ENCODE measurements at places on chromosomes 7 and 10.

- DNase-seq = no peak
These were observed 329.2 kb upstream of the NPVF start for GRCh38 chr7:25557379-25557917.

DNA sequence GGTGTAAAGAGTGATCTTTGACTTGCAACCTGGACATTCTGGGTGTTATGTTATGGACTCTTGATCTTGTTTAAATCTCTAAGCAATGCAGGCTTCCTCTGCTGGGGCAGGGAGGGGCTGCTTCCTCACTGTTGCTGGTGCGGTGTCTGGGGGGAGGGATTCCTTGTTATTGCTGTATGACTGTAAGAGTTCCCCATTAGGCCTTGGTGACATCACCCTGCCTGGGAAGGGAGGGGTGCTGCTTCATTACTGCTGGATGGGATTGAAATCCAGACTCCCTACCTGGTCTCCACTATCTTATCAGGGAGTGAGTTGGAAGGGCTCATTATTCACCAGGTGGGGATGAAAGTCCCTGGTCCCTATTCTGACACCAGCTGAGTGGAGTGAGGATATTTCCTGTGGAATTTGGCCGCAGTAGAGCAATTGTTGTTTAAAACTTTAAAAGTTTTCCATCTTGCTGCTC is 8.8 kb downstream of the OGDH start:
- DNase-seq = peak; percentile 83

- DNase-seq = no peak
These were observed 8.4 kb upstream of the IFT22 start for GRCh38 chr7:101330011-101330484.

- no peak for DNase-seq
These were observed 4.7 kb upstream of the TMEM72 start for GRCh38 chr10:44906486-44906885.

DNA sequence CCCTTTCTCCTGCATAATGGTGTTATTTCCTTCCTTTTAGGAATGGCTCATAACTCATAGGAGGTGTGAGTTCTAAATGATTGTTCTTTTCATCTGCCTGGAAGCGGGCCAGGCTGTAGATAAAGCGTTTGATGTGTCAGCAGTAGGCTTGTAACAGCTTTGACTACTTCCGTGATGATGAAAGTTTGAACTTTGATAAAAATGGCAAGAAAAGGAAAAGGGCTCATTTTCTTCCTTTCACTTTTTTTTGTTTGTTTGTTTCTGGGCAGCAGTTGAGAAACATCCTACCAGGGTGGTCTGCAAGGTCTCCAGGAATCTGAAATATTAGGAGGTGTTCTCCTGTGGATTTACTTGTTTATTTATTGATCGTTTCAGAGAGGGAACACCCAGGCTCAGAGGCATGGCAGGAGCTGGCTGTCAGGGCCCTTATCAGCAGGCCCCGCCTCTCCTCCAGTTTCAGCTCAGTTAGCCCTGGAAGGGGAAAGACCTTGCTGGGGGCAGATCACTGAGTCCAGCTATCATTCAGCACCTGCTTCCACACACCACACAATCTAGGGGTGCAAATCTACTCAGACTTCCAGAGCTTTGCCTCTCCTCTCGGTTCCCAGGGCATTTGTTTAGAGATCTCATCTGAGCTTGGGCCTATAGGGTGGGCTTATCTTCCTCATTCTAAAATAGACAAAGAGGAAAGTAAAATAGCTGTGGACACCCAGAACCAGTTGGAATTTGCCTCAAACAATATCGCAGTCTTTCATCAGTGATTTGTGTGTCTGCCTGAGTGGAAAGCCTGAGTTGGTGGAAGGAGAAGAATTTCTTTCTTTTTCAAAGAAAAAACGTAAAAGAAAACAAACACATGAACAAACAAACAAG is 130.9 kb downstream of the BMPER start:
- DNase-seq = no peak

DNA sequence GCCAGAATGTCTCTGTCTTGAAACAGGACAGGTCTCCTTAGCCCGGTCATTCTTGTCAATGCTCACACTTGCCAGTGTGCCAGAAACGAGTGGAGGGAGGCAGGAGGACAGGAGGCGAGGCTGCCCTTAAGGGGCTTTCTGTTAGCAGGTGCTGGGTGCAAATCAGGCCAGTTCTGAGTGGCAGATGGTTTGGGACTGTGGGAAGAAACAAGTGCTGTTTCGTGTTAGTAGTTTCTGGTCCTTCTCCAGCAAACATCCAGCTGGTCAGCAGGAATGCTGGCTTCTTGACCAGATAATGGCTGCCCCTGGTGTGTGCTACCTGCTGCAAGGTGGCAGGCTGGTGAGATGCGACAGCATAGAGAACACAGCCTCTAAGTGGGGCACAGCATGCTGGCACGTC is 8.2 kb upstream of the NDUFB2 start:
- no peak for DNase-seq

GRCh38 chr7:140316165-140316661 is 82.1 kb downstream of the SLC37A3 start:
- no peak for DNase-seq

GRCh38 chr10:5760515-5760914 is 52.7 kb downstream of the GDI2 start:
- no peak for DNase-seq

DNA sequence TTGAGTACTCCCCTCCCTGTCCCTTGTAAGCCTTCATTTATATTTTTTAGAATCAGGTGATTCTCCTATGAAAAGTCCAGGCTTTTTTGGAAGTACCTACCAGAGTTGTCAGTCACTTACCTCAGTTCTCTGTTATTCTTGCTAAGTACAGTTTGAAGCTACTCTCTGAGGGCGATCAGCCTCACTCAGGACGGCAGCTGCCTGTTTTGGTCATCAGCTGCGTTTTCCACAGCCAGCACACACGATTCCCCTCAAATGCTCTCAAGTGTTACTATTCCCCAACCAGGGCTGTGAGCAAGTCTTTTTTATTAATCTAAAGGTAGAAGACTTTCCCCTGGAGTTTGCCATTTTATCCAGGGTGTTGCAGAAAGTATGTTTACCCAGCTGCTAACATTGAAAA is 328.6 kb downstream of the SUGCT start:
- DNase-seq = no peak

GRCh38 chr10:630581-631073 is 58.8 kb downstream of the DIP2C start:
- DNase-seq = no peak

DNA sequence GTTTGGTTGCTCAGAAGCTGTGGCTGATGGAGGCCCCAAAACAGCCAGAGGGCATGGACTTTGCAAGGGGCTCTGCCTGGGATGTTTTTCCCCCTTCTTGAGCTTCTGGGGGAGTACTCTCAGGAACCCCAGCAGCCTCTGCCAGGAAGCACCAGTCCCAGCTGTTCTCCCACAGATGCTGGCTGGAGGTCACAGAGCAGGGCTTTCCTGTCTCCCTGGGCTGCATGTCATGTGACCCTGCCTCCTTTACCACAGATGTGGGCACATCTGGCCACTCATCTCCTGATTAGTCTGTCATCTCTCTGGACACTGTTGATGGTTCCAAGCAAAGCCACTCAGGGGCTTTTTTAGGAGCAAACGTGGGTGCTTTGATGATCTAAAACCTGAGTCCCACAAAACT is 136.7 kb downstream of the NEURL1 start:
- DNase-seq = no peak

- DNase-seq = no peak
These were observed 48.5 kb downstream of the PLCE1 start for GRCh38 chr10:94042001-94042833.

GRCh38 chr7:121204537-121204936 is 124.3 kb upstream of the WNT16 start:
- DNase-seq = no peak

DNA sequence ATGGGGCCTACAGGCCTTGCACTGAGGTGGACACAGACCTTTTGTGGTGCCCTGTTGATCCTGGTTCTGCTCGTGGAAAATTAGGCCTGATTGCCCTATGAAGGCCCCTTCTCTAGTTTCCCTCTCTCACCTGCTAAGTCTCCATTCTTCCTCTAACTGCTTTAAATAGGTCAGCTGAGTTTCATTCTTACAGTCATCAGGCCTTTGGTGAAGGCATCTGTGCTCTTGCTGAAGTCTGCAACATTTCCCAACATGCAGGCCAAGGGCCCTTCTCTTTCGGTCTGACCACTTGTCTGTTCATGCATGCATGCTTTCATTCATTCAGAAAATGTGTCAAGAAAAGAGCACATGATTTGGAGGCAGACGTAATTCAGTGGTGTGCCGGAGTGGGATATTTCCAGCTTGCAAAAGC is 244.0 kb downstream of the BUB3 start:
- DNase-seq = no peak

DNA sequence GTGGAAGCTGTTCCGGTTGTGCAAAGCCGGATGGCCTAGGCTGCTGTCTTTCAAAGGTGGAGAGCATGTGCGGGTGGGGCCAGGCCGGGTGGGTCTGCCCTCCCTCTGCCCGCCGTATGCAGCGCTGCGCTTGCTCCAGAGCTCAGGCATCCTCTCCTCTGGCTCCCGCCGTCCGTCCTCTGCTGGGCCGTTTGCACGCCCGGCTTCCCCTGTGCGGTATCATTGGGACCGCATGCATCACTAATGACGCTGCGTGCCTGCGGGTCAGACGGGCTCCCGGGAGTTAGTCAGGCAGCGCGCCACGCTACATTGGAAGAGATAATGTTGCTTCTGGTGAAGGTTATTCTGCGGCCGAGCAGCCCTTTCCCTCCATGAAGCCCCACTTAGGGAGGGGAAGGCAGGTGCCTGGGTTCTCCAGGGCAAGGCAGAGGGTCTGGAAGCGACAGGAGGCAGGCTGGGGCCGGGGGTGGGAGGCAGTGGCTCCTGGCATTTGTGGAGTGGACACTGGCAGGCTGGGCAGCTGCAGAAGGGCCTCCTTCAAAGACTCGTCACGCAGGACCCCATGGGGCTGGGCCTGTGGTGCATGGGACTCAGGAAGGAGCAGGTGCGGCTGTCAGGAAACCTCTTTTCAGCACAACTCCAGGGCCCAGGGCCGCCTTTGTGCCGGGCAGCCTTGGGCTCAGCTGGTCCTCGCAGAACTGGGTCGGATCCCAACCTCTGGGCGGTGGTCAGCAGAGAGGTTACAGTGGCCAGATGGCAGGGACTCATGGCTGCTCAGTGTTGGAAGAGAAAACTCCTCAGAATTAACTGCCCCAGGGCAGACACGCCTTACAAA is 318.5 kb downstream of the WDR37 start:
- no peak for DNase-seq

- peak; percentile 53 for DNase-seq
These were observed 63.3 kb upstream of the PAPSS2 start for GRCh38 chr10:87596351-87596750.

GRCh38 chr7:136652635-136653370 is 215.6 kb upstream of the CHRM2 start:
- no peak for DNase-seq

- DNase-seq = no peak
These were observed 10.2 kb upstream of the TMEM248 start for GRCh38 chr7:66910789-66911188.

DNA sequence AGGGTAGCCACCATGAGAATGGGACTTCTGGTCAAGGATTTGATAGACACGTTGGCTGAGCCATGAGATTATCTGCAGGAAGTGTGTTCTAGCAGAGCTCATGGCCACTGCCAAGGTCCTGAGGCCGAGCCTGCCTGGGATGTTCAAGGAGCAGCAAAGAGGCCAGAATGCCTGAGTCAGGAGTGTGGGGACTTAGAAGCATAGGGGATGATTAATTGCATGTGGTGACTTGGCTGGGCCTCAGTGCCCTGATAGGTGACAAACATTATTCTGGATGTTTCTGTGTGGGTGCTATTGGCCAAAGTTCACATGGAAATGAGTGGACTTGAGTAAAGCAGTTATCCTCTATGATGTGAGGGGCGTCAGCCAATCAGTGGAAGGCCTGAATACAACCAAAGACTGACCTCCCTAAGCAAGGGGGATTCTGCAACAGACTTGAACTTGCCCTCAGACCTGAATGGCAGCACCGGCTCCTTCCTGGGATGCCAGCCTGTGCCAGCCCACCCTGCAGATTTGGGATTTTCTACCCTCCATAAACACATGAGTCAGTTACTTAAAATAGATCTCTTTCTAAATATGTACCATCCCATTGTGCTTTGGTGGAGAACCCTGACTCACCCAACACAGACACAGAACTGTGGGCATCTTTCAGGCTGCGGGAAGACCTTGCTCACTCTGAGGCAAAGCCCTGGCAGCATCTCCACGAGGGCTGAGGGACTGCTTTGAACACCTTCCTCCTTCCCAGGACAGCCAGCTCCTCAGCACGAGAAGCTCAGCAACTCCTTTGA is 363.9 kb upstream of the MGMT start:
- DNase-seq = no peak

DNA sequence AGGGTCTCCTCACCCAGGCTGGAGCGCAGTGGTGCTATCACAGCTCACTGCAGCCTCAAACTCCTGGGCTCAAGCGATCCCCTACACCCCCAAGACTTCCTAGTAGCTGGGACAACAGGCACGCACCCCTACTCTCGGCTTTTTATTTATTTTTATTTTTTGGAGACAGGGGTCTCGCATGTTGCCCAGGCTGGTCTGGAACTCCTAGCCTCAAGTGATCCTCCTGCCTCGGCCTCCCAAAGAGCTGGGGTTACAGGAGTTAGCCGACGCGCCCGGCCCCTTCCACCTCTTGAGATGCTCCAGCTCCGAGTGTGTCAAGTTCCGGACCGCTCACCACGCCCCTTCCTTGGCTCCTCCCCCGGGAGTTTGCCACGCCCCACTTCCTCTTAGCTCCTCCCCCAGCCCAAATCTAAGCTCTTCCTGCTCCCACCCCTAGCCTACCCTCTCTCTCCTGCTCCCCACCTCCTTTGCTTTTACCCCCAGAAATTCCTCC is 6.3 kb downstream of the NAT16 start:
- DNase-seq = no peak

DNA sequence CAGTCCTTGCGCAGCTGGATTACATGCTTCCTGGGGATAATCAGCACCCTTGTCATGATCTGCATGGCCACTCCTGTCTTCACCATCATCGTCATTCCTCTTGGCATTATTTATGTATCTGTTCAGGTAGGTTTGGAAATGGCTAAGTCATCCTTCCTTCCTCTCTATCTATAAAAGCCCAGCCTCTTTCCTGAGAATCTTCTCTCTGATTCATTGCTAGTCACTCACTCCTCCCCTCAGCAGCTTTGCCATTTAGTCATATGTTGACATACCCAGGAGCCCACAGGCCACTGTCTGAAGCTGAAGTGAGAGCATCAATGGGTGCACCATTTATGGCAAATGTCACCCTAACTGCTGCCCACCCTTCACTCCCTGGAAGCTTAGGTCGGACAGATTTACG is 52.0 kb downstream of the ABCC2 start:
- DNase-seq = no peak

DNA sequence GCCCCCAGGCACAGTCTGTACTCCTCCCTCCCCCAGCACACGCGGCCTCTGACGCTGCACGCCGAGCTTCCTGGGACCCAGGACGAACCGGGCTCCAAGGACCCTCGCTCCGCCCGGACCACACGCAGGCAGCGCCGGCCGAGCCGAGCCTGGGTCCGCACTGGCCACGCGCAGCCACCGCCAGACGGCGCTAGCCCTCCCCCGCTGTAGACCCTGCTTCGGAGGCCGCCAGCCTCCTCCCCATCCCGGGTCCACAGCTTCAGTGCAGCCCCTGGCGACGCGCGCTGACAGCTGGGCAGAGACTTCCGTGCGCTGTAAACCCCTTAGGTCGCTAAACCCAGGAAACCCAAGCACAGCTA is 936 bp upstream of the TCERG1L start:
- no peak for DNase-seq

All from Kasumi-1 (cell line).